ENCODE measurements at places on chromosomes 5 and 9.

DNA sequence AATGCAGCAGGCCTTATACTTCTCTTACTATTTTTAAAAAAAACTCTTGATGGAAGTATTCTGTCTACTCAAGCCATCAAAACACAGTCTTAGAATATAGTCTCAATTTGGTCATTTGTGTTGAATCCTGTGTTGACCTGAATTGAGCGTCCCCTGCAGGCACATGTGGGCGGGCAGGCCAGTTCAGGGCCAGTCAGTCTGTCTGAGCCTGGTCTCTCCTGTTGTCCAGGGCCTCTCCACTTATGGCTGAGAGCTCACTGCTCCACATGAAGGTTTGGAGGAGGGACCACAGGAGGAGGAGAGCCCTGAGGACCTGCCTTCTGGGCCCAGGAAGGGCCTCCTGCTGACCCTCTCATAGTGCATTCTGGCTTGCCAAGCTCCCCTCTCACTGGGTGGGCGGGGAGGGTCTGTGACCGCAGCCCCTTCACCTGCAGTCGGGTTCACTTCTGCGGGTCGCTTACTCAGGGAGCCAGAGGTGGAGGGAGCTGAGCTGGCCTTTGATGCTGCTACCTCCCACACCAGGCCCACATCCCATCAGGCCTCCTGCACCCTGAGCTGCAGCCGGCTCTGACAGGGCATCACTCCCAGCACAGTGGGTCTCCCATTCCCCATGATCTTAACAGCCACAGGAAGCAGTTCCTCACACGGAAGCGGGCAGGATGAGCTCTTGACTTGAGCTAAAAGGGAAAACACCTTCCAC, 178.2 kb upstream of the S1PR3 start:
- DNase-seq: no peak

- DNase-seq: no peak
Measured at GRCh38 chr5:17169507-17169906, 47.9 kb upstream of the BASP1 start.

GRCh38 chr9:94656200-94656599, 16.9 kb upstream of the FBP1 start:
- DNase-seq: no peak

GRCh38 chr9:137046088-137046787, at the start of gene NPDC1:
Gene NPDC1, minus strand, starts transcription at chr9:137046177. Its CDS starts 188 bp downstream, at chr9:137045989.
- peak; percentile 84 for DNase-seq

GRCh38 chr9:110351009-110351467, 13.4 kb upstream of the TXNDC8 start:
- no peak for DNase-seq

GRCh38 chr5:102670224-102670836, 84.8 kb upstream of the PAM start:
- no peak for DNase-seq

- no peak for DNase-seq
Measured at GRCh38 chr5:73528248-73528647, 30.0 kb downstream of the BTF3 start.

DNA sequence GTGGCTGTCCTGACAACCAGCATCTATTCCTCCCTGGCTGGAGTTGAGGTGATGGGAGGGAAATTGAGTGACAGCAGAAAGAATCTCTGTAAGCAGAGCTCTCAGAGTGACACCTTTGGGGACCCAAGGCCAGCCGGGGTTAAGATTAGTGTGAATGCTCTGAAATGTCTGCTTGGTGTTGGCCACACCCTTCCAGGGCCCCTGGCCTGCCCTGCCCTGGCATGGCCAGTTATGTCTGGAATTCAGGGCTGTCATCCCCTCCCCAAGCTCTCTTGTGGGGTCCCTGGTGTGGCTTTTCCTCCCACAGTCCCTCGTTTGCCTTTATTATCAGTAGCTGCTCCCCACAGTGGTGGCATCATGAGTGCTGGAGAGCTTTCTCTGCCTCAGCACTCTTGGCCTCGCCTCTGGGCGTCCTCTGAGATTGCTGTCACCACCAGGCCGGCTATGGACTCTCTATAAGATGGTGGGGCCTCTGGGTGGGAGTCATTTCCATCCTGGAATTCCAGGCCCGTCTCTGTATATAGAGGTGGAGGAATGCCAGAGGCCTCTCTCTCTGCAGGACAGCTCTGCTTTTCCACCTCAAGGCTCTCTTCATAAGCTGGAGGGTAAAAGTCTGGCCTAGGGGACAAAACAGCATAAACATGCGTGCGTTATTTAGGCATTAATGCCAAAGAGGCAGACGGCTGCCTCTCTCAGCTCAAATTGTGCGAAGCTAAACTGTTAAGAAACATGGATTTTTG, 3.6 kb downstream of the TMEM252 start:
- DNase-seq: no peak

DNA sequence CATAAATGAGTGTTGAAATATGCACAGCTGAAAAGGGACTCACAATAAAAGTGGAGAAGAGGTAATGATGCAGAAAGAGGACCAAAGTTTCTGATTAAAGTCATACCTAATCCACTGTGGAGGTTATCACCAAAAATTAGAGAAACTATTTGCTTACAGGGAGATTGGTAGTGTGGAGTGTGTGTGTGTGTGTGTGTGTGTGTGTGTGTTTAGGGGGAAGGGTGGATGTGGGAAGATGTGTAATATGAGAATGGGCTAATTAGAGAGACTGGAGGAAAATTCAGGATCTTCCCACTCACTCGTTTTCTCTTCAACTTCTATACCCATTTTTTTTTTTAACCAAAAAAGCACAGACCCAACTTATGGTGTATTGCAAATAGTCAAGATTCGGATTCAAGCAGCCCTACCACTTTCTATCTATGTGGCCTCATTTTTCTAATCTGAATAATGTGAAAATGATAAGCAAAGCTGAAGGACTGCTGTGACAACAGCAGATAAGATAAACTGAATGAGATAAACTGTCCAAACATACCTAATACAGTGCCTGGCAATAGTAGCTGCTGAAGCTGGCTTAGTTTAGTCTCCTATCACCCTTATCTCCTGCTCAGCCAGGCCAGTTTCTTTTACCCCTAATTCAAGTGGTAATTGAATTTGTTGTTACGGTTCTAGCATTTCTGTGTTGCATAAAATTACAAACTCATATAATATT, 501.1 kb downstream of the KDM4C start:
- no peak for DNase-seq

- no peak for DNase-seq
Measured at GRCh38 chr5:63811286-63811685, 151.0 kb downstream of the HTR1A start.

DNA sequence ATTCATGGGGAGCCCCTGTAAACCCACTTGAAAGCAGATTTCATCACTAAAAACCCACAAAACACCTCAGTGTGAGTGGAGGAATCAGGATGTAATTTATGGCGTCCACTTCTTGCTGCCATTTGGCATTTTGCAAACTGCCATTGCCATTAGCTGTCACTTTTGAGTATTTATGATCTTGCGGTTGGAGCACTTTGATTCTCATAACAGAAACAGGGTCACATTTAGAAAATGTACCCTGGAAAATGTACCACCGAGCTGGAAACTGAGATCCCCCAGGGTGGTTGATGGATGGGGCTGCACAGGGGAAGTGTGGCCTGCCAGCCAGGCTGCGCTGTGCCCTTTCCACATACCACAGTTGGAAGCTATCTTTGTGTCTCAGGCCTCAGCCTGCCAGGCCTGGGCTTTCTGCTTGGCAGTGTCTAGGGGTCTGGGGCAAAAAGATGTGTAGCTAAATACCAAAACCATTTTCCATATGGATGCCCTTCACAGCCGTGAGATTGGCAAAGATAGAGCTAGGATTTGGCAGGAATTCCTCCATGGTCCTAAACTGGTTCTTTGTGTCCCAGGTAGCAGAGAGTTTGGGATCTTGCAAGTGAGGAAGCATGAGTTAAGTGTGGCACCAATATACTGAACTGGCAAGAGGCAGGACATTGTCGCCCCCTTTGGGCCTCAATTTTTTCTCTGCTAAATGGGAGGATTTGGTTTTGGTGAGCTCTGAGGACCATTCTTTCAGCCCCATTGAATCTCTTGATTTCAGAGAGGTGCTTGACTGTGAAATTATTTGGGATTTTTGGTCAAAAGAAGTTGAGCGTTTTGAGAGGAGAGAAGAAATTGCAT, 46.2 kb downstream of the GALNT10 start:
- DNase-seq: no peak

GRCh38 chr5:164002214-164002613, 496.8 kb downstream of the MAT2B start:
- no peak for DNase-seq

GRCh38 chr9:95085036-95085770, 232.3 kb downstream of the FANCC start:
- DNase-seq: peak; percentile 75

DNA sequence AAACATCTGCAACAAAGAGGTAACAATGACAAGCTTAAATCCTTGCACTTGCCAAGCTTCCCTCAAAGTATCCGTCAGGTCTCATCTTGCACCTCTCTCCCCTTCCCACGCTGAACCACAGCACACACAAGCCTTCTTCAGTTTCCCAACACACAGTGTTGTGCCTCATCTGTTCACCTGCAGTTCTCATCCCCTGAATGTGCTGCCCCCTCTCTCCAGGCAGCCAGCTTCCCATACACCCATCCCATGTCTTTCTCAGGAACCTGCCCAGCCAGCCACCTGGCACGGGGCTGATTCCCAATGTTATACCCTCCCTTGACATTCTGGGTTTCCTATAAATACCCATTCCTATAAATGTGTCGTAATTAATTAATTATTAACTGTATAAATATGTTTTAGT, 314.8 kb downstream of the PRELID2 start:
- no peak for DNase-seq

- DNase-seq: no peak
Measured at GRCh38 chr5:160357861-160358411, 12.5 kb downstream of the C1QTNF2 start.

DNA sequence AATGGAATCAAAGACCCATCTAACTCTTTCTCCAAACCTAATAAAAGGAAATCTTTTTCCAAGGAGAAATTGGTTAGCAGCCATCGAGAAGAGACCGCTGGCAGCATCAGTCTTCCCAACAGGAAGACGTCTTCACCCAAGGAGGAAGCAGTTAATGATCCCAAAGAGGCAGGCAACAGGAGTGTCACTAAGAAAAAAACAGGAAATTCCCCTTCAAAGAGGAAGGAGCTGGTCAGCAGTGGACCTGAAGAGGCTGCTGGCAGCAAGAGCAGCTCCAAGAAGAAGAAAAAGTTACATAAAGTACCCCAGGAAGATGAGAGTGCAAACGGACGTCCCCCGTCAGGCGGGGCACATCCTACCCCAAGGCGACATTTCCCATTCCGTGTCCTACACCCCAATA, 143.7 kb downstream of the ELAVL2 start:
- no peak for DNase-seq

DNA sequence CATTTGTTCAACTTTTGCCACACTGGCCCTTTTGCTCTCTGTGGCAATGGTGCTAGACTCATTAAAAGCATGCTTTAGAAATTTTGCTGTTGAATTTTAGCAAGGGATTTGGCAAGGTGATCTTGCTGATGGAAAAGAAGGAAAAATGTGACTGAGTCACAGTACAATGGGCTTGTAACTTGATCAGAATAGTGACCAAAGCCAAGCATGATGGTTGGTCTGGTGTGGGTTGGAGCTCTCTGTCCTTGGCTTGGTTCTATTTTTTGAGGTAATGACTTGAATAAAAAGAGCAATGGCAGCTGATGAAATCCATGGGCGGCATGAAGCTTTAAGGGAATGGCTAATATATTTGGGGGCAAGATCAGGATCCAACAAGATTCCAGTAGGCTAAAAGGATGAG, 114.4 kb upstream of the ZNF366 start:
- no peak for DNase-seq

DNA sequence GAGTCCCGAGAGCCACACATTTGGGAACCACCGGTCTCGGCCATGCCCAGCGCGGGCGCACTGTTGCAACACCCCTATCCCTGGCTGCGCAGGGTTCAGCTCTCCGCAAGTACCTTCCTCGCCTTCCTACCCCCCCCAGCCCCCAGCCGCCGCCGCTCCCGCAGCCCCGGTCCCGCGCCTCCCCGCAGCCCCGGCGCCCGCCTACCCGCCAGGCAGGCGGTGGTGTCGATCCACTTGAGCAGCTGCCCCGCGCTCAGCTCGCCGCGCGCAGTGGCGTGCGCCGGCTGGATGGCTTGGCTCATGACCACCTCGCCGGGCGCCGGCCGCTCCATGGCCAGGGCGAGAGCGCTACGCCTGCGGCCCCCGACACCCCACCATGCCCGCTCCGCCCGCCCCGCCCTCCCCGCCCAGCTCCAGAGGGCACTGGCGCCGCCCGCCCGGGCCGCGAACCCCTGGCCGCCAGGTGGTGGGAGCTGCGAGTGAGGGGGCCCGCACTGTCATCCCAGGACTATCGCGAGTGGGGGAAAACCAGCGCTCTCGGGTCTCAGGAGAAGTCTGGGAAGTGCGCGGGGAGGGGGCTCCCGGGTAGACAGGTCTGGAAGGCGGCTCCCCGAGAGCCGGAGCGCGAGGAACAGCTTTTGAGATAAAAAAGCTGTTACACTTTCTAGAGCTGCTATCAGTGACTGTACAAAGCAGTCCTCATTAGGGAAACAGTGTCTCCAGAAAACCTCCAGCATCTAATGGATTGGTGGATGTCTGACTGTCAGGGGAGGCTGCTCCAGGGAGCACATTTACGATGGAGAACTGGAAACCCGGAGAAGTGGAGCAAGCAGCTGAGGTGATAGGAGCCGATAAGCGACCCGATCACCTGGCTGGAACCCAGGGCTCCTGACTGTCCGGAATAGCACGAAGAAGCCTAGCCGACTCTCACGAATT, at the start of gene ACOT12:
TSS of gene ACOT12 (minus strand) at position 352 of the 936 bp plus-strand sequence. CDS start at position 332, 20 bp downstream.
- no peak for DNase-seq

- DNase-seq: no peak
Measured at GRCh38 chr5:72224946-72225463, 95.0 kb downstream of the MRPS27 start.

GRCh38 chr9:60545878-60546385, 368.3 kb upstream of the SPATA31A5 start:
- DNase-seq: no peak

- DNase-seq: no peak
Measured at GRCh38 chr9:13190040-13190439, 89.5 kb downstream of the MPDZ start.

- peak; percentile 30 for DNase-seq
Measured at GRCh38 chr9:2859776-2860379, 16.0 kb upstream of the PUM3 start.

- DNase-seq: no peak
Measured at GRCh38 chr9:111939322-111939721, 42.7 kb downstream of the UGCG start.

DNA sequence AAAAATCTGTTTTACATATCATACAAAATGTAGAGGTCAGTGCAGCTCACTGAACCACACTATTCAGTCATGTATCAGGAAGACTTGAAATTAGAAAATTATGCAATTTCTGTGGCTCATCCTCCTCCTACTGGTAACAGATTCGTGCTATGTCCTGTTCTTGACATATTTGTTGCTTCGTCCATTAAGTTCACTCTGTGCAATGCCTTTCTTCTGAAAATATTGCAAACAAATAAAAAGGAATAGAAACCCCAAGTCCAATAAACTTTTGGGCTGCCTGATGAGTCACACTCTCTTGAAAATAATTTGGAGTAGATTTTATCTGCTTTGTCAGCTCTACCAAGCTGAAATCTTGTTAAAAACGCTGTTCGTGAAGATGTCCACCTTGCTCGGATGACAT, 391.2 kb downstream of the RAB3C start:
- no peak for DNase-seq

GRCh38 chr9:81902196-81902595, 26.0 kb upstream of the SPATA31D4 start:
- no peak for DNase-seq

All from prostate gland (tissue), 2 donors.